ENCODE measurements at places on chromosomes 16 and 17.

DNA sequence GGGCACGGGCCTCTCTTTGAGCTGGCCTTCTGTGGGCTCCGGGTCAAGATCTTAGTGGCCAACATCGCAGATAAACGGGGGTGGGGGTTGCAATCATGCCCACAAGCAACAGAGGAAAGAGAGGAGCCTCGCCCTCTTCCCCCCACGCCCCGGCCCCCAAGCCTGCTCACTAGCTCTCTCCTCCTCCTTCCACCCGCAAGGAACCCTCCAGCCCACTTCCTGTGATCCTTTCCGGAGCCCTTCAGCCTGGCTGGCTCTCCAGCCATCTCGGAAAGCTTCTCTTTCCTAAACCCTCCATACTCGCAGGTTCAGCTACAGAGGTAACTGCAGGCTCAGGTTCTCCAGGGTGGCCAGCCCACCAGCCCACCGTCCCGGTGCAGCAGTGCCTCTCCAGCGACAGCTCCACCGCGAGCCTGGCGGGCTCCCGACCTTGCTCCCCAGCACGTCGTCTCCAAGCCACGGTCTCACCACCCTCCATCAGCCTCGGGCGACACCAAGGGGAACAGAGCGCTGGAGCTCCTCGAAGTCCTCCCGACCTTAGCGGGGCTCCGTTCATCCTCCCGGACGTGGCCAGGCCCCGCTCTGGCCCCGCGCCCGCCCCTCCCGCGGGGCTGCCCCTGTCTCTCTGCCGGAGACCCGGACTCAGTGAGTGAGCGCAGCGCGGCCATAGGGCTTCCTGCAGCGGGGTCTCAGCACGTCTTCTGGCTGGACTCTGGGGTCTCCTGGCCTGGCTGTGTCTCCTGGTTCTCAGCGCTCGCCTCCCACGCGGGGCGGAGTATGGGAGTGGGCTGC is 12.9 kb upstream of the ODF4 start:
- no peak for DNase-seq

GRCh38 chr16:73813527-73813926 is 483.1 kb upstream of the PSMD7 start:
- no peak for DNase-seq

DNA sequence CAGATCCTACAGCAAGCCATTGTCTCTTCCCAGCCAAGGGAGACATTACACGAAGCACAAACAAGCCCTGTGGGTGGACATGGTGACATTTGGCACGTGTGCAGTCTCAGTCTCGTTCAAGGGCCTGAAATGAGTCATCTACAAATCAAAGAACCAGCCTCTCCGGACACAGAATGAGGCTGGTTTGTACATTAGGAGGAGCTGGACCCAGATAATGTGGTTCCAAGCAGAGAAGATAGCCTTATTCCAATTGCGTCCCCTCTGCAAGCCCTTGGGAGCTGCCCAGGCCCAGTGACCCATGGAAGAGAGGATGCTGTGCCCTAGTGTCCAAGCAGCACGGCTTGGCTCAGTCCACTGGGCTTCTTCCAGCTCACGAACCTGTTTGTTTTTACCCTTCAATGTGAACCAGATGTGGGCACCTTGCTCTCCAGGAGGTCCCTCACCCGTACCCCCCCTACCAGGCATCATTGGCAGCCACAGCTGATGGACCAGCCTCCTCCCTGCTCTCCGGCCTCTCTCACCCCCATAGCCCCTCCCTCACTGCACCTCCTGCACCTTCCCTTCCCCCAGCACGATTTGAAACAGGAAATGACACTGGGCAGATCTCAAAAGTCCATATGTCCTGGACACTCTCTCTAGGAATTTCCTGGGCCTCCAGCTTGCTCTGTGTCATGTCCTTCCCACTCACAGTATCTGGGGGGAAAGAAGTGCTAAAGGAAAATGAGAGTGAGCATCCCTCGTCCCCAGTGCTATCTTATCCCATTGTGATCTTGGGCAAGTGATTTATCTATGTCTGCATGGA is 26.2 kb downstream of the KPNA2 start:
- DNase-seq: no peak

DNA sequence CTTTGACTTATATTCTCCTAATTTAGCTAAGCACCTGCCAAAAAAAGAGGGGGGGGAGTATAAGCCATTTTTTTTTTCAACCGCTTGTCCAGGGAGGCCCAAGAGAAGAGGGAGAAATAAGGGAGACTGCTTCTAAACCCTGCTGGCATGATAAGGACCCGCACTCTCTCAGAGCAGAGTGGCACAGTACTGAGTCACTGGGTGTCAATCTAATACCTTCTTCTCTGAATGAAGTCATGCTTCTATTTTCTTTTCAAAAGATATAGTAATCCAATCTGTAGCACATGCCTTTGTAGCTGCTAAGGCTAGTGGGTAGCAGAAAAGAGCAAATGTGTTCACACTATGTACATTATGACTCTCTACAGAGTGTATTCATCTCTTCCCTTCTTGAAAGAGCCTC is 34.9 kb upstream of the CACNG3 start:
- no peak for DNase-seq

Data from breast epithelium (tissue), 4 donors.